Bronchial epithelial cell (primary cell): ENCODE measurements at places on chromosomes 4 and X. TPM values are rescaled to one million over a fixed set of nuclear protein-coding genes. Genes with fewer than 3 reads are reported as not detected.

ASB5 gene
- not detected in 2 replicates for total RNA-seq

DNA sequence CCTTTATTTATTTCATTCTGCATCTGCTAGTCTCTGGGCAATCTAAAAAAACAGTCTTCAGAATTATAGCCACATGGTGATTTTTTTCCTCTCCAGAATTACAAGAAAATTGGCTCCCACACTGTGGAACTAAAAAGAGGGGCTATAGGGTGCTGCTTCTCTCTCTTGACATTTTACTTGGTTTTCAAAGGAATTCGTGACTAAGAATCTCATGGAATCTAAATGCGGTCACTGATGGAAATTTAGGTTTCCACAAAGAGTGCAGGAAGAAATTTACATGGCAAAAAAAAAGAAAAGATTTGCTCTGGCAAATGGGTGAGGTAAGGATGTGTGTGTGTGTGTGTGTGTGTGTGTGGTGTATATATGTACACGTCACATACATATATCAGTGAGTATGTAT lies 10.2 kb downstream of the ATXN3L start:
- DNase-seq: no peak

DNA sequence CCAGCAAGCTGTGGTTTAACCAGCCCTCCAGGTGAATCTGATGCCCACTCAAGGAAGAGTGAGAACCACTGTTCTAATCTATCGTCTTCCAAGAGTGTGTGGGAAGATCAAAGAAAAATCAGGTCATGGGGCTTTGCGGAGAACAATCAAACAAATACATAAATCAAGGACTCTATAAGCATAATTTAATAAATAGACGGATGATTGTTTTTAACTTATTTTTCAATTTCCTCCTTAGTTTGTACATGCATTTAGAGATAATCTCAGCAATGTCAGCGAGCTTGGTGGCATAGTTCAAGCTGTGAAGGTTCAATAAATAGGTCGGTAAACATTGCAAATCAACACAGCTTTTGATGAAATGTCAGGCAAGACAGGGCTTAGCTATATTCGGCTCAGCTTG lies 84.9 kb downstream of the DMD start:
- no peak for DNase-seq

DNA sequence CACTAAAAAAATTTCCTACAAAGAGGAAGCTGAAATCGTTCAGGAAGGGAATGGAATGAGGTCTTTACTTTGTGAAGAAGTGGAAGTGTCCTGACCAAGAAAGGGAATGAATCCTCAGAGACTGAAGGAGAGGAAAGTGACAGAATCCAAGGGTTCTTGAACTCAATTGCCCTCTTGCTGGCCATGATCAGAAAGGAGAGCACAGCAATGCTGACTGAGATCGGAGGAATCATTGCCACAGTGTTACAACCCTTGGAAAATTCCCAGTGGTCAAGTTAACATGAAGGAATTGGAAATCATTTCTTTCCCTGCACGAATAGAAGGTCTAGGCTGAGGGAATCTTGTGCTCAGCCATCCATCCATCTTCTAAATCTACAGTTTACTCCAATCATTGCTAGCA lies 190.0 kb upstream of the NEIL3 start:
- no peak for DNase-seq

GRCh38 chrX:130669233-130669632 lies 233.8 kb downstream of the ENOX2 start:
- no peak for DNase-seq

- DNase-seq: no peak
Measured at GRCh38 chr4:8370835-8371595, 69.5 kb downstream of the ACOX3 start.

GRCh38 chrX:13732246-13733067 lies 2.0 kb downstream of the TRAPPC2 start:
- no peak for DNase-seq

DNA sequence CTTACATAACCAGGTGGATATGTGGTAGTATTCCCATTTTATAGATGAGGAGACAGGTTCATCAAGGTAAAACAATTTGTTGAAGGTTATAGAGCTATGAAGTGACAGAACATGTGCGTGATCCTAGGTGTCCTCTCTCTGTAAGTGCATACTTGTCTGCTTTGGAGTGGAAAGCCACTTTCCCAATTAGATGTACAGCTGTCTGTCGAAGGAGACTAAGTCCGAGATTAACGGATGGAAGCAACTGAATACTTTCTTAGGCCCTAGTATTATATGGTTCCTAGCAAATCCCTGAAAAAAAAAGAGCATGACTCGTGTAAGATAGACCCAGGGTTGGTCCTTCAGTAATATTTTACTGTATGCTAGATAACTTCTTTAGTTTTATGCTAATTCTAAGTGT lies 19.7 kb downstream of the TMEM131L start:
- DNase-seq: no peak

GRCh38 chrX:723781-724180 lies 93.2 kb downstream of the SHOX start:
- no peak for DNase-seq

DNA sequence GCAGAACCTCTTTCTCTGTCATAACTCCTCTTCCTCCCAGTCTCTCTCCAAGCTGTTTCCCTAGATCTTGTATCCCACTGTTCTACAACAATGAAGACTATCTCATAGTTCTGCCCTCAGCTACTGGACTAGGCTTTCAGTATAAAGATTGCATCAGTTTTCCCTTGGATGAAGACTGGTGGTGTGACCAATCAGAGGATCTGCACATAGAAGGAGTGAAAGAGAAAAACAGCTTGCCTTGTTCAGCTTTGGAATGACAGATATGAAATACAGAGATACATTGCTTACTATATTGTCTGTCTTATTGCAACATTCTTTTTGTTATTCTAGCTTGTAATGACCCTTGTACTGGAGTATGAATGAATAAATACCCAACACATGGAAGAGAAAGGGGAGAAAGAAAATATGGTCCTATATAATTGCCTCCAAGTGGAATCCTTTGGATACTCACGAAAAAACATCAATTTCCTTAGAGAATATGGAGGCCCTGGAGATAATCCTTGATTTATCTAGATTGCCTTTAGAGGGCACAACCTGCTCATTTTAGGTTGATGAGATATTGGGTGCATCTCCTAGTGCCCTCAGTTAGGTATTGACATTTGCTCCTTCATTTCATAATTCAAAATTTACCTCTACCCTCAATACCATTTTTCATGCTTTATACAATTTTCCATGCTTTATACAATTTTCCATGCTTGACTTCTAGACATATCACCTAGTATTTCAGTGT lies 395.8 kb downstream of the NAF1 start:
- no peak for DNase-seq
